ENCODE measurements at places on chromosomes 1 and 21.

GRCh38 chr1:236107121-236107907 lies 35.0 kb upstream of the GPR137B start:
- DNase-seq, result no peak

- no peak for DNase-seq
Observed at GRCh38 chr1:65196926-65197325, 48.9 kb downstream of the AK4 start.

- no peak for DNase-seq
Observed at GRCh38 chr1:36984026-36984425, 50.3 kb downstream of the GRIK3 start.

DNA sequence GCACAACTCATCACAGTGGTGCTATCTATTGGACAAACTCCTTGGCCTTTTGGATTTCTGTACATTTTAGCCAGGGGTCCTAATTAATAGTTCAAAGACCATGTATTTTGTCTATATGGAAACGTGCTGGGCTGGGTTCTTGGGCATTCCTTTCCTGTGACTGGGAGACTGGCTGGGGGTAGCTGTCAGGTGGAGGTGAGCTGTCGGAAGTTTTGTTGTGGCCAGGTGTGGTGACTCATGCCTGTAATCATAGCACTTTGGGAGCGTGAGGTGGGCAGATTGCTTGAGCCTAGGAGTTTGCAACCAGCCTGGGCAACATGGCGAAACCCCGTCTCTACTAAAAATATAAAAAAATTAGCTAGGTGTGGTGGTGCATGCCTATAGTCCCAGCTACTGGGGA lies 392.4 kb downstream of the RPS6KC1 start:
- no peak for DNase-seq

- no peak for DNase-seq
Observed at GRCh38 chr1:181257117-181257516, 168.6 kb downstream of the IER5 start.

DNA sequence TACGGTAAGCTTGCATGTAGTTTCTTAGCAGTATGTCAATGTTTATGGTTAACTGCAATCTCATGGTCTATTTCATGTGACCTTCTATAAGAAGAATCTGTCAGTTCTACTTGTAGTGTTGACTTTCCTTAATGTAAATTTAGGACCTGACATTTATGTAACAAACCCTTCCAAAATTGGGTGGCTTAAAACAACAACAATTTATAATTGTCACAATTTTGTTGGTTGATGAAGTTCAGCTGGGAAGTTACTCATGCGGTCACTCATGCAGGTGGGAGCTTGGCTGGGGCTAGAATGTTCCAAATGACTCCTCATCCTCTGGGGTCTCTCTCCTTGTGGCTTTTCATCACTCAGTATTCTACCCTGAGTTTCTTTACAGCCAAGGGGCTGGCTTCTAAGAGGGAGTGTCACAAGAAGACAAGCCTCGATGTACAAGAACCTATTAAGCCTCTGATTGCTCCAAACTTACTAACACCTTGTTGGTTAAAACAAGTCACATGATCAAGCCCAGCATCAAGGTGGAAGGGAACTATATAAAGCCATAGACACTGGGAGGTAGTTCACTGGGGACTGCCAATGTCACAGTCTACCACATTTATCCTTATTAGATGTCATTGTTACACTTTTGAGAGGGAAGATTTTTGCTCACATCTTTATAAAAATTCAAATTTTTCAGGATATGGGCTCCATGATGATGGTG lies 23.9 kb downstream of the CCN1 start:
- DNase-seq, result no peak

GRCh38 chr1:14607295-14607694 lies 8.8 kb downstream of the KAZN start:
- no peak for DNase-seq

GRCh38 chr1:59688976-59689375 lies 125.8 kb upstream of the HOOK1 start:
- no peak for DNase-seq

DNA sequence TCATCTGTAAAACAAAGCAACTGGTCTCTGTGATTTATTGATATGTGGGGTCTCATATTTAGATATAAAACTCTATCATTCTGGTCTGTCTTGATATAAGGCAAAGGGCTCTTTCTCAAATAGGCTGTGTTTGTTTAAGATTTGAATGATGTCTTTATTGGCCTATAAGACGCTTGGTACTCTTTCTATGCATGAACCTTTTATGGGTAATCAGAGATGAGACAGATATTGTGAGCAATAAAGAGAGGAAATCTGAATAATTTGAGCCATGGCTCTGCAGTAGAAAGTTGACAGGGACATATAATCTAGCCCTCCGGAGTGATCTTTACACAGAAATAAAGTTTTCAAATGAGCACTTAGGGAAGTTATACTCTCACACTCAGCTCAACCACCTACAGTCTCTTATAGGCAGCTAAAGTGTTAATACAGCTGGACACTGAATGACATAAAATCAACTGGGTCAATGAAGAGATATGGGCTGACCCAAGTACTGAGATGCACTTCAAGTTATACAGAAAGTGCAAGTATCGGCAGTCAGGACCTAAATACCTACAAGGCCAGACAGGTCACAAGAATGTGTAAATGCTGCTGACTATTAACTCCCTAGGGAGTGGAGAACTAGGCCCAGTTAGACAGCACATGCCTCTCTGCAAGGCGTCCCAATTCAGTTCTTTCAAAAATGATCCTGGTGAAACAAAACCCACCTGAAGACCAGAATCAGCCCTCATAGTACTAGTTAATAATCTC lies 111.0 kb downstream of the PTPN14 start:
- DNase-seq, result no peak

GRCh38 chr1:11559591-11559970 lies 80.6 kb downstream of the DISP3 start:
- DNase-seq, result no peak

- no peak for DNase-seq
Observed at GRCh38 chr1:154778275-154778674, 91.8 kb downstream of the KCNN3 start.

- DNase-seq, result no peak
Observed at GRCh38 chr1:223290397-223290796, 73.6 kb downstream of the SUSD4 start.

DNA sequence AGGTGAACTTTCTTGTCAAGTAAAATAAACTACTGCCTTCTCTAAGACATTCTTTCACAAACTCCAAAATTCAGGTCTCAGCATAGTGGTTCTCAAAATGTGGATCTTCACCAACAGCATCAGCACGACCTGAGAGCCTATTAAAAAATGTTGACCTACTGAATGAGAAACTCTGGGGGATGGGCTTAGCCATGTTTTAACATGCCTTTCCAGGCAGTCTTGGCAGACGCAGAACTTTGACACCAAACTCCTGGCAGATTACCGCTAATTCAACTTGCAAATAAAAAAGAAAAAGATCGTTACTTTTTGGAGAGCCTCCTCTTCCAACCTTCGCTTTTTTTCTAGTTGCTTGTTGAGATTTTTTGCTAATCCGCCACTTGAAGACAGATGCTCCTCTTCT lies 35.1 kb downstream of the ARHGAP29 start:
- DNase-seq, result no peak

- no peak for DNase-seq
Observed at GRCh38 chr1:76141929-76142328, 67.4 kb downstream of the ST6GALNAC3 start.

- no peak for DNase-seq
Observed at GRCh38 chr1:33863779-33864178, at the start of gene HMGB4. TSS of gene HMGB4 (plus strand) at chr1:33864079. CDS start at chr1:33864192, 113 bp downstream.

DNA sequence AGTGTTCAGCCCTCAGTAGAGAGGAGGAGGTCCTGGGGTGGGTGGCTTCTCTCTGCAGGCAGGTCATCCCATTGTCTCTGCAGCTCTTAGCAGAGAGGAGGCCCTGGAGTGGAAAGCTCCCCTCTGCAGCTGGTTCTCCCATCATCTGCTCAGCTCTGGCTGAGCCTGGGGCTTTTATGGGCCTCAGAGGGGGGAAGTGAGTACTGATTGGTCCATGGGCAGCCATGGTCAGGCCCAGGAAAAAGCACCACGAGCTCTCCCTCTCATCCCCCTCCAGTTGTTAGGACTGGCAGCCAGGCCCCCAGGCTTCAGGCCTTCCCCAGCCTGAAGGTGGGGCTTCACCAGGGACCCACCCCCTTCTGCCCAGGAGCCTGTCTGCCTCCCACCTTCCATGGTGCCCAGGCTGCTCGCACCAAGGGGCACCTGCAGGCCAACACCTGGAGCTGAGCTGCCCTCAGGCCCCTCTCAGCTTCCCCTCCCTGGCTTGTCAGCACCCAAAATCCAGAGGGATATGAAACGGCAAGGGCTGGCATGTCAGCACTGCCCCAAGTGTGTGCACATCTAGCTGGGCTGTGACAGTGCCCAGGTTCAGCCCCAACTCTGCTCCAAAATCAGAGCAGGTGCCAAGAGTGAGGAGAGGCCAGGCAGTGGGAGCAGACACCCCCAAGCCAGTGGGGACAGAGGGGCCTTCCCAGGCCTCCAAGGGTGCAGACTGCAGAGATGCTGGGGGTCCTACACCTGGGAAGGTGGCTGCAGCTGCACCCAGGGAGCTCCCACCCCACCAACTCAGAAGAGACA lies 449.0 kb downstream of the MATN1 start:
- DNase-seq, result no peak

DNA sequence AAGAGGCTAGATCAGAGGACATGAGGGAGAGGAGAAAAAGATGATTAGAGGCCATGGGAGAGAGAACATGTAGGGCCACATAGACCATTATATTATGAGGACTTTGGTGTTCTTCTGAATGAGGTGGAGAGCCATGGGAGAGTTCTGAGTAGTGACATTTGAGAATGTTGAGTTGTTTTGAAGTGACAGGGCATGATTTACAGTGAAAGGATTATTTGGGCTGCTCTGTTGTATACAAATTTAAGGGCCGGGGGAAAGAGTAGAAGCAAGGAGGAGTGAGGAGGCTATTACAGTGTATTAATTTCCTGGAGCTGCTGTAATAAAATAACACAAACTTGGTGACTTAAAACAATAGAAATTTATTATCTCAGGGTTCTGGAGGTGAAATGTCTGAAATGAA lies 102.5 kb upstream of the RGS4 start:
- no peak for DNase-seq

DNA sequence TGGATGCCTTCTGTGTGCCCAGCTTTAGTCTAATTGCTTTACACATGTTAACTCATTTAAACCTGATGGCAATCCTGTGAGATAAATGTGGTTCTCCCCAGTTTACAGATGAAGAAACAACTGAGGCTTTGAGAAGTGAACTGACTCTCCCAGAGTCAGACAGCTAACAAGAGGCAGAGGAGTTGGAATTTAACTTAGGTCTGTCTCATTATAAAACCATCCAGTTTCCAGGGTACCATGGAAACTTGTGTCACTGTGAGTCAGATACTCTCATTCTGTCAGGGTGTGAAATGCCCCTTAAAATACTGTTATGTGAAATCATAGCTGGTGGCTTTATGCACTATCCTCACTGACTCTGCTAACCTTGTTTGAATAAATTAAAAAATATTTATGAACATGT lies 206.6 kb downstream of the PBX1 start:
- no peak for DNase-seq

DNA sequence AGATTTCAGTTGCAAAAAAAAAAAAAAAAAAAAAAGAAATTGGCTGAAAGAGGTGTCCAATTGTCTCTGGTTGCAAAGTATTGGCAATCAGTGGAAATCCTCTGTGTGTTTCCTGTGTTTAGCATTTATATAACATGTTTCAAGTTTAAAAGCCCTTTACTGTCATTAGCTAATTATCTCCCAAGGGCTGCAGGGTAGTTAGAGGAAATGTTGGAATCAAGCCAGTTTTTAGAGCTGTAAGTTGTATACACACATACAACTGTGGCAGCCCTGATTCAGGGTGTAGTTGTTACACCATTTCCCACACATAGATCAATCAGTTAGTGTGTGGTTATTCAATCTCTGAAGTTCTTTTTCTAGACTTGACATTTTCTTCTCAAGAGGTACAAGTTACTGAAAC lies 8.9 kb upstream of the ZNF326 start:
- peak; percentile 40 for DNase-seq

GRCh38 chr1:1989789-1990188 lies 13.8 kb downstream of the CFAP74 start:
- no peak for DNase-seq

- DNase-seq, result peak; percentile 27
Observed at GRCh38 chr1:86704972-86705664, 742 bp downstream of the SH3GLB1 start.

- no peak for DNase-seq
Observed at GRCh38 chr1:110555807-110556470, 37.0 kb upstream of the KCNA10 start.

GRCh38 chr1:227733751-227734545 lies 1.2 kb downstream of the JMJD4 start:
- DNase-seq, result no peak

GRCh38 chr1:59678493-59679228 lies 136.1 kb upstream of the HOOK1 start:
- no peak for DNase-seq

DNA sequence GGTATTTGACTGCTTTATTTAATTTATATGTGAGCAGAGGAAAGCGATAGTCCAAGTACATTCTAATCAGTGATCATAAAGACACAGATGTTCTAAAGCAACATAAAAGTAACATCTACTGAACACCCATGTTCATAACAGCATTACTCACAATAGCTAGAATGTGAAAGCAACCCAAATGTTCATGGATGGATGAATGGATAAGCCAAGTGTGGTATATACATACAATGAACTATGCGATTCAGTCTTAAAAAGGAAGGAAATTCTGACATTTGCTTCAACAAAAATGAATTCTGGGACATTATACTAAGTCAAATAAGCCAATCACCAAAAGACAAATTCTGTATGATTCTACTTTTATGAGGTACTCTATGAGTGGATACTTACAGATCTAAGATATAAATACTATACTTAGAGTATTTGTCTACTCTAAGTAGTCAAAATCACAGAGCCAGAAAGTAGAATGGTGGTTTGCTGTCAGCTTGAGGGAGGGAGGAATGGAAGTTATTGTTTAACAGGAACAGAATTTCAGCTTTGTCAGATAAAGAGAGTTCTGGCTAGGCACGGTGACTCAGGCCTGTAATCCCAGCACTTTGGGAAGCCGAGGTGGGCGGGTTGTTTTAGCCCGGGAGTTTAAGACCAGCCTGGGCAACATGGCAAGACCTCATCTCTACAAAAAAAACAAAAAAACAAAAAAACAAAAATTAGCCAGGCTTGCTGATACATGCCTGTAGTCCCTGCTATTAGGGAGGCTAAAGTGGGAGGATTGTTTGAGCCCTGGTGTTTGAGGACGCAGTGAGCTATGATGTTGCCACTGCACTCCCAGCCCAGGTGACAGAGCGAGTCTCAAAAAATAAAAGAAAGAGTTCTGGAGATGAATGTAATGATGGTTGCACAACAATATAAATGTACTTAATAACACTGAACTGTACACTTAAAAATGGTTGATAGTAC lies 79.7 kb upstream of the ARHGAP29 start:
- no peak for DNase-seq
